ENCODE measurements at places on chromosomes 5 and 9. TPM values are rescaled to one million over a fixed set of nuclear protein-coding genes. Genes with fewer than 3 reads are reported as not detected.

The C9orf50 gene
- total RNA-seq = not detected

The MTRR gene
- 52.4 TPM for total RNA-seq

The KCNIP1 gene
- not detected for total RNA-seq

The SET gene
- 197 TPM for total RNA-seq

The KIAA0825 gene
- total RNA-seq = 3.8 TPM

The GOLGA1 gene
- total RNA-seq = 21.3 TPM

The DNM1 gene
- 24.1 TPM for total RNA-seq

The MYOT gene
- 0.64 TPM for total RNA-seq
